Stimulated activated CD4-positive, alpha-beta T cell treated with anti-CD3 and anti-CD28 coated beads, Interleukin-1b, Interleukin-23, amount 100 ng/mL, for 1 hour (primary cell): ENCODE measurements at places on chromosomes 5 and 9.

DNA sequence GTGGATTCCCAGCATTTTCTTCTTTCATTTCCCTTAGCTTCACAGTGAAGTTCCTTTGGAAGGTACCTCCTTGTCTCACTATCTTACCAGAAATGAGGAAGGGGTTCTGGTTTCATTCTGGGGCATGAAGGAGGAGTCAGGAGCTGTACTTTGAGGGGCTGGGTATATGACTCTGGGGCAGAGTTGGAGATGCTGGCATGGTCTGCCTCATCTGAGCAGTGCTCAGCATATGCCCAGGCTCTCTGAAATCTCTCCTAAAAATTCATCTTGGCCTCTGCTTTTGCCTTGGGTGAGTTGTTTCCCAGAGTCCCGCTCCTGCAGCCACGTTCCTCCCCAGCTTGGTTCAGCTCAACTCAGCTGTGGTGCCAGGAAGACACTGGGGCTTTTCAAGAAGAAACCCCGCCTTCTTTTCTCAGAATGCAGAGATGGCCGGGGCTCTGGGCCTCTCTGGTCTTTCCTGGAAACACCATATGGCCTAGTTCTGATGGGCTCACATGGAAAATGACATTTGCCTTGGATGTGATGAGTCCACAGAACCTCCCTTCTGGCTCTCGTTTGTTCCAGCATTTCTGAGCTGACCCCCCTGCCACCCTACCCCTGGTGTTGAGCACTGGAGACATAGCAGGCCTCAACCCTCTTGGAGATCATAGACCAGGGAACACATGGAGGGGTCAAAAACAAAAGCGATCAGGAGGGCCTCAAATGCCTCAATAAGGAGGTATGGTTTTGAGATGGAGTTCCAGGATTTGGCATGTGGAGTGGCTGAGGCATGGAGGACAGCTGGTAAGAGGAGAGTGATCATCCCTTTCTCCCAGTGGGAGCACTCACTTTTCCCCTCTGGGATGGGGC is 12.0 kb upstream of the TGFBR1 start:
- no peak for DNase-seq

DNA sequence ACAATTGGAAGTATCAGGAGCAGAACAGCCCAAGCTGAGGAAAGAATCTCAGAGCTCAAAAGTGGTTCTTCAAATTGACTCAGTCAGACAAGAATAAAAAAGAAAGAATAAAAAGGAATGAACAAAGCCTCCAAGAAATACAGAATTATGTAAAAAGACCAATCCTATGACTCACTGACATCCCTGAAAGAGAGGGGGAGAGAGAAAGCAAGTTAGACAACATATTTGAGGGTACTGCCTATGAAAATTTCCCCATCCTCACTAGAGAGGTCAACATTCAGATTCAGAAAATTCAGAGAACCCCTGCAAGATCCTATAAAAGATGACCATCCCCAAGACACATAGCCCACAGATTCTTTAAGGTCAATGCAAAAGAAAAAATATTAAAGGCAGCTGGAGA is 173.2 kb downstream of the ALDH1A1 start:
- no peak for DNase-seq

DNA sequence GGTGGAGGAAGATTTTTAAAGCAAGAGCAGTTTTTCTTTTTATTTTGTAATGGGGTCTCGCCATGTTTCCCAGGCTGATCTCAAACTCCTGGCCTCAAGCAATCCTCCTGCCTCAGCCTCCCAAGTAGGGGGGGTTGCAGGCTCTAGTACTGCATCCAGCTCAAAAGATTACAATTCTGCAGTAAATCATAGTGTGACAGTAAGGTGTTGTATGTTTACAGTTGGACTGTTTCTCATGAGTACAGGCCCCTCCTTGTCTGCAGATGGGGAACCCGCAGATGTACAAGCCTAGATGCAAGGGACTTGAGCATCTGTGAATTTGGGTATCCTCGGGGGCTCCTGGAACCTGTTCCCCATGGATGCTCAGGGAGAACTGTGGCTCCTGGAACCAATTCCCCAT is 3.3 kb downstream of the CCT5 start:
- DNase-seq, result no peak

GRCh38 chr5:63022403-63022802 is 443.8 kb downstream of the LRRC70 start:
- no peak for DNase-seq

DNA sequence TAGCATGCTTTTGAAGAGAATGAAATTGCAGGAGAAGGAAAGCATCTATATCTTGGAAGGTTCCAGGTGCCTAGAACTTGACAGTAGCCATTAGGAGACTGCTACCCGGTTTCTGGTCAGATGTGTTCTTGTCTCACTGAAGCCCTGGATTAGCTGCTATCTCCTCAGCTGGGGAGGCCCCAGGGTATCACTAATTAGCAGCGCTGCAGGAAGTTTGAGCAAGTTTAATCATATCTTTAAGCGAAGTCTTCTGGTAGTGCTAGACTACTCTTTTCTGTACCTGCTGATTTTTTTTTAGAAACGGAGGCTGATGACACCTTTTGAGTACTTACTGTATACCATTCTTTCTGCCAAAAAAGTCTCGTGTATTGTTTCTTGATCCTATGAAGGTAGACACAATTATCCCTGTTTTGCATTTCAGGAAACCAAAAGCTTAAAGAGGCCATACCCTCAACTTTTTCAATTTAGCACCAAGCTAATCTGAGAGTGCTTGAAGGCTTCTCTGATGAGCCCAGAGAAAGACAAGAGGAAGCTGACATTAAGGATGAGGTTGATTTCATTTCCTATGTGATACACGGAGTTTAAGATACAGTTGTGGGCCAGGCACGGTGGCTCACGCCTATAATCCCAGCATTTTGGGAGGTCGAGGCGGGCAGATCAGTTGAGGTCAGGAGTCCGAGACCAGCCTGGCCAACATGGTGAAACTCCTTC is 201.3 kb downstream of the ARHGAP26 start:
- no peak for DNase-seq

DNA sequence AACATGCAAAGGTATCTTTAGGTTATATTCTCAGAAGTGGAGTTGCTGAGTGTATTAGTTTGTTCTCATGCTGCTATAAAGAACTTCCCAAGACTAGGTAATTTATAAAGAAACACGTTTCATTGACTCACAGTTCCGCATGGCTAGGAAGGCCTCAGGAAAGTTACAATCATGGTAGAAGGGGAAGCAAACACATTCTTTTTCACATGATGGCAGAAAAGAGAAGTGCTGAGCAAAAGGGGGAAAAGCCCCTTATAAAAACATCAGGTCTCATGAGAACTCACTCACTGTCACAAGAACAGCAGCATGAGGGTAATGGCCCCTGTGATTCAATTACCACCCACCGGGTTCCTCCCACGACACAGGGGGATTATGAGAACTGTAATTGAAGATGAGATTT is 163.6 kb upstream of the PRLR start:
- DNase-seq, result no peak

DNA sequence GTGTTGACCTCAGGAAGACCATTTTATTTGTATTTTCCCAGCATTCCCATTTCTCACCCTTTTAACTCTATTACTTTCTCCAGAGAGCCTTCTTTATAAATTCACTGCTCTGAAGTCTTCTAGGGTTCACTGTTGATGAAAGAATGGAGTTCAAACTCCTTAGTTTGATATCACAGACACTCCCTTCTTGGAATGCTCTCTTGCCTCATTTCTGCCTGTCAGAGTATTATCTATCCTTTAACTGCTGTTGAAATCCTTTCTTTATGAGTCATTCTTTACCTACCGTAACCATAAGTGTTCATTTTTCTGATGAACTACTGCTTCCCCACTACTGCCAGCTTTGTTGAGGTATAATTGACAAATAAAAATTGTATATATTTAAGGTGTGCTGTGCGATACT is 4.3 kb downstream of the RIC1 start:
- DNase-seq, result no peak

- DNase-seq, result no peak
Observed at GRCh38 chr5:36177715-36178523, 26.0 kb downstream of the SKP2 start.

- DNase-seq, result no peak
Observed at GRCh38 chr9:133813749-133814585, 75.8 kb upstream of the SARDH start.

- no peak for DNase-seq
Observed at GRCh38 chr9:121742923-121743322, 91.5 kb downstream of the DAB2IP start.

GRCh38 chr9:122816163-122816867 is 12.1 kb downstream of the PDCL start:
- no peak for DNase-seq

GRCh38 chr5:96936431-96937320 is 796 bp downstream of the LNPEP start:
- DNase-seq, result no peak

DNA sequence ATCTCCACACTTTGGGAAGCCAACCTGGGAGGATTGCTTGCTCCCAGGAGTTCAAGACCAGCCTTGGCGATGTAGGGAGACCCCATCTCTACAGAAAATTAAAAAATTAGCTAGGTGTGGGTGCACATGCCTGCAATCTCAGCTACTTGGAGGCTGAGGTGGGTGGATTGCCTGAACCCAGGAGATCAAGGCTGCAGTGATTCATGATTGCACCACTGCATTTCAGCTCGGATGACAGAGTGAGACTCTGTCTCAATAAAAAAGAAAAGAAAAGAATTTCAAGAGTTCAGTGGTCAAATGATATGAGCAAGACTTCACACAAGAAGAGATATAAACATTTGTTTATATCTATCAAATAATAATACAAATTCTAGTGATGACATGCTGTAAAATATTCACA is 23.0 kb upstream of the MTAP start:
- no peak for DNase-seq

GRCh38 chr9:133184971-133185370 is 21.3 kb upstream of the GBGT1 start:
- no peak for DNase-seq

- DNase-seq, result no peak
Observed at GRCh38 chr5:137192293-137192743, 306.8 kb downstream of the SPOCK1 start.

GRCh38 chr9:98172604-98173003 is 19.8 kb downstream of the CORO2A start:
- DNase-seq, result no peak
